ENCODE measurements at places on chromosomes 3 and 15. TPM values are rescaled to one million over a fixed set of nuclear protein-coding genes. Genes with fewer than 3 reads are reported as not detected.

DNA sequence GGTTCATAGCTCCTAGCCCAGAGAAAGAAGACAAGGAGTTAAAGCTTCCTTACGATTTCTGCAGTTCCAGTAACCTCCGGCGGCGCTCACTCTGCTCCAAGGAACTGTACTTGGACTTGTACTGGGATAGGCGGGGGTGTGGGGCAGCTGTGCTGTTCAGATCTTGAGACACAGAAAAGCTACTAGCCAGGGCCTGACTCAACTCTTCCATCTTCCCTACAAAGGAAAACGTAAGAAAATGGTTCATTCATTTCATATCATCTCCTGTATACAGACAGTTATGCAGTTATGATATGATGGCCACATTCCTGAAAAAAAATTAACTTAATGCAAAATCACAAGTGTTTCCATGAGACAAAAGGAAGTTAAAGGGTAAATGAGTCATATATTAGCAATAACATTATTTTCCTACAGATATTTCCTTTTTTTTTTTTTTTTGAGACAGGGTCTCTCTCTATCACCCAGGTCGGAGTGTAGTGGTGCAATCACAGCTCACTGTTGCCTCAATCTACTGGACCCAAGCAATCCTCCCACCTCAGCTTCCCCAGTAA lies 4.6 kb downstream of the SNUPN start:
- no peak for DNase-seq

- DNase-seq, result no peak
These were observed 47.5 kb upstream of the TM4SF1 start for GRCh38 chr3:149424918-149425317.

DNA sequence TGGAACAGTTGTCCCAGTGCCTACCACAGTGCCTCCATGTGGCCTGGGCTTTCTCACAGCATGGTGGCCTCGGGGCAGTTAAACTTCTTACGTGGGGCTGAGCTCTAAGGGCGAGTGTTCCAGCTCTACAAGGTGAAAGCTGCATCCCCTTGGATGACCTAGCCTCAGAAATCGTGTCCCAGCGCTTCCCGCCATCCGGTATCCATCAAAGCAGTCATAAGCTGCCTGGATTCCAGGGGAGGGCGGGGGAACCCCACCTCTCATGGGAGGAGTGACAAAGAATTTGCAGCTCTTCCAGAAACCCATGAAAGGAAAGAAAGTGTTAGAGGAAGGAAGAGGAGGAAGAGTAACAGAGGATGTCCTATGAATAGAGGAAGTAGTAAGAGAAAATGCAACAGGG lies 45.8 kb upstream of the CCDC174 start:
- no peak for DNase-seq

DNA sequence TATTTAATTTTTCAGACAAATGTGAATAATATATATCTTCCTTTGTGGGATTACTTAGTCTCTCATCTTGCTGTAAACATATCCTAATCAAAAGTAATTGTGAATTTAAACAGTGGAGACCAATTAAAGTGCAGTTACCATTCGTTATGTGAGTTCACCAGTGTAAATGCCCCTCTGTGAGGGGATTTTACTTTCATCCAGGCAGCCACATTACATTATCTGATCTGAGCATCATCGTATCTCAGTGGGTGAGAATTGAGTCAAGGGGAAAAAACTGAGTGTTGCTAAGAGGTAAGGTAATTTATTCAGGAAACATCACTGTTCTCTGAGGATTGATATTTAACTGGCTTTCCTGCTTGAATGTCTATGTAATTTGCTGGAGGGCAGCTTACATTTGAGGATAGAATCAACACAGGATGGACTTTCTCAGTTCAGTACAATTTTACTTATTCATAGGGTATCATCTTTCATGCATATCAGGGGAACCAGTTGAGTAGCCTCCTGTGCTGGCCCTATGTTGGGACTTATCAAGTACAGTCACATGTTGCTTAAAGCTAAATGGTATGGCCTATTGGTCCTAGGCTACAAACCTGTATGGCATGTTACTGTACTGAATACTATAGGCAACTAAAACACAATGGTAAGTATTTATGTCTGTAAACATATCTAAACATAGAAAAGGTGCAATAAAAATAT lies 219.7 kb downstream of the CD47 start:
- no peak for DNase-seq

DNA sequence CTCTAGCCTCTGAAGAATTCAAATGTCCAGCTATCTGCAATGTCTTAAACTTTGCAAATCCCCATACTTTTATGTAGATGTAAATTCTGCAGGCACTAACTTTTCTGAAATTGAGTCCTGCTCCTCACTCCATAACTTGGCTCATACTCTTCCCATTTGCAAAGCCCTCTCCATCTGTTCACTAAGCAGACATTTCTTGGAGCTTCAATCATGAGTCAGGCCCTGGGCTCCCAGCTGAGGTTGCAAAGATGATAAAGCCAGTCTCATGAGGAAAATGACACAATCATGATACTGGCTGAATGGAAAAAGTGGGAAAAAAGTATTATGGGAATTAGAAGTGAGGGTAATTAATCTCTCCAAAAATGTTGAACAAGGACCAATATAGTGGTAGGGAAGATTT lies 507.6 kb downstream of the NR2F2 start:
- DNase-seq, result no peak

DNA sequence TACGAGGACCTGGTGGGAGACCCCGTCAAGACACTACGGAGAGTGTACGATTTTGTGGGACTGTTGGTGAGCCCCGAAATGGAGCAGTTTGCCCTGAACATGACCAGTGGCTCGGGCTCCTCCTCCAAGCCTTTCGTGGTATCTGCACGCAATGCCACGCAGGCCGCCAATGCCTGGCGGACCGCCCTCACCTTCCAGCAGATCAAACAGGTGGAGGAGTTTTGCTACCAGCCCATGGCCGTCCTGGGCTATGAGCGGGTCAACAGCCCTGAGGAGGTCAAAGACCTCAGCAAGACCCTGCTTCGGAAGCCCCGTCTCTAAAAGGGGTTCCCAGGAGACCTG lies 2.5 kb downstream of the CHST2 start:
- no peak for DNase-seq

- DNase-seq, result no peak
These were observed 268.6 kb downstream of the RORA start for GRCh38 chr15:60960517-60960916.

DNA sequence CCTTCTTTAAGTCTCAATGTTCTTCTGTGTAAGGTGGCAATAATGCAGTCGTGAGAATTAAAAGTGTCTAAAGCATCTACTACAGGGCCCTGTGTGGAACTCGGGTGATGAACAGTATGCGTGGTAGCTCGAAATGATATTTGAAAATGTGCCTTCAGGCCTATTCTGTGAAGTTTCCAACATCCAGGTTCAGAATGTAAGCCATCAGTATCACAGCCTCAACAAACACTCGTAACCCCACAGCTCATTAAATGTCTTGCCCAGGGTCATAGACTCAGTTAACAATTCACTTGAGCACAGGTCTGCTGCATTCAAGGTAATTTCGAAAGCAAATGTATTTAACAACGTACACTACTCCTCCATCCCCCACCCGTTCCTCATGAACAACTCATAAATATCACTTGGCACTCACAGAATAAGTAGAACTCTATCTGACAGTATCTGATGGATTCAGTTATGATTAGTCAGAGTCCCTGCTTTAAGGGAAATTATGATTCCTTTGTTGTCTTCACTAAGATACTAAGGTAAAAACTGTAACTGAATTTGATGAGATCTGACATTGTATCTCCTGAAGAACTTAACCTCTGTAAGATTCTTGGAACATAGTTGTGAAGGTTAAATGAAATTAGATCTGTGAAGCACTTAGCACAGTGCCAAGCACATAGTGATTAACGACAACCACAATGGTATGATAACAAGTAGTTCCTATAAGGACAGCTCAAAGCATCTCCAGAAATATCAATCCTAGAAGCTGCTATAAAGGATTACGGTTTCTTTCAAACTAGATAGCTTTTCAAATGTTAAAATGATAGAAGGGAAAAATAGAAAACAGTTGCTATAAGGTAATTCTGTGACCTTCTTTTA lies 642.3 kb downstream of the TBL1XR1 start:
- DNase-seq, result no peak

DNA sequence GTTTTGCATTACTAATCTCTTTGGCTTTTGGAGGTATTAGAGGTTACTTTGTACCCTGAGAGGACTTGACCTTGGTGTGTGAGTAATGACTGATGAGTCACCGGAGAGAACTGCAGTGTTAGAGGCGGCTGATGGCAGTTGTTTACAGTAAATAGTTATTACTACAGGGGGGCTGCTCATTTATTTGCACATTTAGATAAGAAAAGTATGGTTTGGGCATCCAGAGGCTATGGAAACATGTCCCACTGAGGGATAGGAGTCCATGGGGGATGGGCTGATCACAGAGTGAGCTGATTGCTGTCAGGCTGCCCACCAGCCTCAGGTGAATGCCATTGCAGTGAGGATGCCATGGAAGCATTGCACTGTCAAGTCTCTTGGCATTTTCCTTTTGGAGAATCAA lies 17.3 kb upstream of the STAC start:
- DNase-seq, result peak; percentile 18

DNA sequence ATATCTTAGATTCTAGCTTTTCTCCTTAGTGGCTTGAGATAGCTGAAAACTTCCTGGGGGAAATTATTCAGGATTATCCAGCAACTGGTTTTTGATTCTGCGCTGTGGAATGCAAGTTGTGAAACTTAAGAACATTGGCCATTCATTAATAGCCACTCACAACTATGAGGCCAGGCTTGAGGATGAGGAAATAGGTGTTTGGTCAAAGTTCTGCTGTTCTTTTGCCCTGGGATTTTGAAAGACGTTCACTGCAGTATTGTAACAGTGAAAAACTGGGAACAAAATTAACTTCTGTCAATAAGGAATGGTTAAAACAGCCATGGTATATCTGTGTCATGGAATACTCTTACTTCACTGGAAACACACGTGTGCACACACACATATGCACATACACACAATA lies 44.1 kb downstream of the CTXND1 start:
- DNase-seq, result no peak

GRCh38 chr3:100865442-100865841 lies 127.8 kb downstream of the ABI3BP start:
- no peak for DNase-seq

GRCh38 chr15:94584833-94585244 lies 353.5 kb downstream of the MCTP2 start:
- DNase-seq, result no peak

DNA sequence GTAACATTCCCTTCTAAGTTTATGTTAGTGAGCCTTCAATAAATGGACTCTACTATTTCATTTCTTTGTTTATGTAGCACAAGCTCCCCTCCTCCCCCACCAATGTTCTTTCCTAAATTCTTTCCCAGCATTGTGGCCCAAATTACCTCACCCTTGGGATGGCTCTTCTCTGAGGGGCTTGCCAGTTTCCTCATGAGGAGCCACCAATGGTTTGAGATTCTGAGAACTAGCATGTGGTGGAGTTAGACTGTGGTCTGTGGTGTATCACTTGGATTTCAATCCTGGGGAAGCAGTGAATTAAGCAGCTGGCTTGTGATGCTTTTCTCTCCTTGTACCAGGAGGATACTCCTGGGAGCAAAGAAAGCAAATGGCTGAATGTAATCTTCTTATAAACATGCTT lies 50.0 kb upstream of the NPHP3 start:
- DNase-seq, result no peak

- DNase-seq, result no peak
These were observed 21.9 kb upstream of the ATP8B4 start for GRCh38 chr15:50140983-50141382.

DNA sequence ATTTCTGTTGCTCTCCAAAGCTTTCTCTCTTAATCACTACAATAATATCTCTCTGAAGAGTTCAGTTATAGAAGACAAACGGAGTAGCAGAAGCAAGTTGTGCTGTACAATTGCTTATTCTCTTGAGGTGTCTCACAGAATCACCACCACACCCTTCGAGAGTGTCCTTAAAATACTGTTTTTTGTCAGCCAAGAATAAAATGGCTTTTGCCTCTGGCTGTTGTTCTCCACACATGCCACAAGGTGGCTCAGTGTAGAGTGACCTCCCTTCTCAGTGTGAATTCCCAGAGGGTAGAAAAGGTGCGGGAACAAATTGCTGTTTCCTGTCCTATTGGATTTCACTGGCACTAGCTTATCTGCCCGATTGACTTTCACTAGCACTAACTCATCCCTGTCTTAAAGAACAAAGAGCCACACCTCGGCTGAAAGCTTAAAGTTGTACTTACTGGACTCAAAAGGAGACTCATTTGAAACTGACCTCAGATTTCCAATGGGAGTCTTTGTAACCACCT lies 134.2 kb upstream of the SATB1 start:
- peak; percentile 21 for DNase-seq

DNA sequence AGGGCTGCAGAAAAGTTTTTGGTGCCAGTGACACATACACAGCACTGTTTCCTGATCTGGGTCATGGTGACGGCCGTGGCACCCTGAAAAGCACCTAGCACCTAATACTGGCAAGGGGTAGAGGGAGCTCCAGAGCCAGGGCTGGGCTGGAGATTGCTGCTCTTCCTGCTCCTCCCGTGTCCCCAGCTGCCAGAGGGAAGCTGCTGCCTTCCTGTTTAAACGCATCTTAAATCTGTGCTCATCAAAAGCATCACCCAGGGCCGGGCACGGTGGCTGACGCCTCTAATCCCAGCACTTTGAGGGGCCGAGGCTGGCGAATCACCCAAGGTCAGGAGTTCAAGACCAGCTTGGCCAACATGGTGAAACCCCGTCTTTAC lies 156.7 kb upstream of the MEF2A start:
- DNase-seq, result peak; percentile 38

GRCh38 chr3:56970461-56970879 lies 90.0 kb upstream of the SPATA12 start:
- no peak for DNase-seq

DNA sequence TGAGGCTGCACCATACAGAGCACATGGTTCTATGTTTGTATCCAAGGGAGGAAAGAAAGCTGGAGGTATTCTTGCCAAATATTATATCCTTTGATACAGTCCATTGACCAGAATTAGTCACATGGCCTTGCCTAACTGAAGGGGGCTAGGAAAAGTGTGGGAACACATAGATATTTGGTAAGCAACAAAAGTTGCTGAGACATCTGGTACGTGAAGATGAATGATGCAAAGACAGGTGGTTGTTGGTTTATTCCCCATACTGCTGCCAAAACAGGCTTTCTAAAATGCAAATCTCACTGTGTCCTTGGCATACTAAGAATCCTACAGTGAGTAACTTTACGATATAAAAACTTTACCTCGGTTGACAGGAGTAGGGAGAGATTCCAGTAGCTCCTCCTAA lies 162.2 kb downstream of the VGLL3 start:
- DNase-seq, result no peak

DNA sequence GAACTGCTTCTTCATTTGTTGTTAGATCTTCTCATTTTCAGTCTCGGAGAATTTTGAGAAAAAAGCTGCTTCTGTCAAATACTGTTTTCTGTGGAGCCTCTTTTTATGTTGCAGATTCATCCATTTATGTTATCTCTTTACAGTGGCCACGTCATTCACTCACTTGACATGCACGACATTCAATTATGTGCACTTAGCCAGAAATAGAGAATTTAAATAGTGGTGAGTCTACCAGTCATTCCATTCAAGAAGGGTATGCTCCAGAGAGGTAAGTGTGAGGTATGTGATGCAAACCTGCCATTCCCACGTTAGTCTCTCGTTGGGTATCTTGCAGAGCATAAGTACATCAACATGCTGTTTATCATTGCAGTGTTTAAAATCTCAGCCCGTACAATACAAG lies 9.8 kb downstream of the ARPP19 start:
- no peak for DNase-seq

GRCh38 chr3:179069762-179070390 lies 1.7 kb downstream of the ZMAT3 start:
- DNase-seq, result no peak

Gene SERPINI2
- total RNA-seq, result 0.27 TPM

Gene HYAL1
- total RNA-seq, result 6.1 TPM

Gene CIP2A
- 41.6 TPM for total RNA-seq

Gene TRPM1
- not detected for total RNA-seq

Gene OXTR
- total RNA-seq, result 1.3 TPM

Gene STOML1
- 5.0 TPM for total RNA-seq

Gene CAMK1
- 19.7 TPM for total RNA-seq

Gene FRMD5
- total RNA-seq, result 27.2 TPM
